ENCODE measurements at places on chromosomes 13 and 19. TPM values are rescaled to one million over a fixed set of nuclear protein-coding genes. Genes with fewer than 3 reads are reported as not detected.

Gene SPTBN4
- total RNA-seq, result 1.7 TPM

Gene ATP1A3
- 4.7 TPM for total RNA-seq

GRCh38 chr13:91652404-91653301, 254.2 kb downstream of the GPC5 start:
- H3K4me3 ChIP-seq, result no peak overlapping the region
- DNase-seq, result no peak
- H3K27ac ChIP-seq, result no peak overlapping the region

Gene CEACAM3
- total RNA-seq, result not detected
